Fibroblast of skin of back (primary cell): ENCODE measurements at places on chromosomes 1 and 21.

- DNase-seq = no peak
These were observed 14.3 kb upstream of the COX20 start for GRCh38 chr1:244821134-244821533.

GRCh38 chr21:26130249-26130881 is 40.2 kb downstream of the APP start:
- peak; percentile 40 for DNase-seq

- no peak for DNase-seq
These were observed 74.9 kb downstream of the FASLG start for GRCh38 chr1:172733815-172734214.

- no peak for DNase-seq
These were observed 27.9 kb downstream of the RERE start for GRCh38 chr1:8789314-8790214.

DNA sequence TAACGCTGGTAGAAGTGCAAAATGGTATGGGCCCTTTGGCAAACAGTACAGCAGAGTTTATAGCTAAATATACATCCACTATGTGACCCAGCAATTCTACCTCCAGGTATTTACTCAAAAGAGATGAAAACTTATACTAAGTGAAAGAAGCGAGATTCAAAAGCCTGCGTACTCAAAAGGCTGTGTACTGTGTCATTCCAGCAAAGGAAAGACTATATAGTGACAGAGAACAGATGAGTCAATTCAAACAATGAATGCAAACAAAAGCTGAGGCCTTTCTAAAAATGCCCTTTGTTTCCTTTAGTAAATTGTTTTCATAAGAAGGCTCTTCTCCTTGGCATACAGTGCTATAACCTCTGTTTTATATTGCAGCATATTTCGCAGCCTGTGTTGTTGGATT is 268.8 kb upstream of the CSF3R start:
- DNase-seq = no peak

- no peak for DNase-seq
These were observed 13.8 kb downstream of the OLIG2 start for GRCh38 chr21:33039536-33039935.

DNA sequence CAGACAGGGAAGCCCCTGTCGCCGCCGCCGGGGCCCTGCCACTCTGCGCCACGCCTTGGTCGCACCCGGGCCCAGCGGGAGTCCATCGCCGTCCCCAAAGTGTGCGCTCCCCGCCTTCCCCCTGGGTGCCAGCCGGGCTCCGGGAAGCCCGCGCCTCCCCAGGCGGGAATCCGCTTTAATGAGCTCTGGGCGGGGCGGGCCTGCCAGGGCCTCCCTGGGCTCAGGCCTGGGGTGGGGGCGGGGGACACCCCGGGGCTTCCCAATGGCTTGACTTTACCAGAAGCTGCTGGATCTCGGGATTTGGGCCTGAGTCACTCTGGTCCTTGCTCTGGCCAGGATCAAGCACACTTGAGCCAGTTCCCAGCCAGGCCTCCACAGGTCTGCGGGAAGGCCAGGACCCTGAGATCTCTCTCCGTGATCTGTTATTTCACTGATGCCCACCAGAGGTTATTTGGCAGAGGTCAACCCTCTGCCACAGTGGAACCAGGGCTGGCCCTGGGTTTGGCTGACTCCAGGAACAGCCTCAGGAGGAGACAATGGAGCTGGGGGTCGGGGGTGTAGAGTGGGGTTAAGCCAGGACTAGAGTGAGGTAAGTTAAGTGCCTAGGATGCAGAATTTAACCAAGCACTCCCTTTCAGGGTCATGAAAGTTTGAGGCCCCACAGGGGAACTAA is 178.4 kb upstream of the EDN2 start:
- DNase-seq = peak; percentile 88

DNA sequence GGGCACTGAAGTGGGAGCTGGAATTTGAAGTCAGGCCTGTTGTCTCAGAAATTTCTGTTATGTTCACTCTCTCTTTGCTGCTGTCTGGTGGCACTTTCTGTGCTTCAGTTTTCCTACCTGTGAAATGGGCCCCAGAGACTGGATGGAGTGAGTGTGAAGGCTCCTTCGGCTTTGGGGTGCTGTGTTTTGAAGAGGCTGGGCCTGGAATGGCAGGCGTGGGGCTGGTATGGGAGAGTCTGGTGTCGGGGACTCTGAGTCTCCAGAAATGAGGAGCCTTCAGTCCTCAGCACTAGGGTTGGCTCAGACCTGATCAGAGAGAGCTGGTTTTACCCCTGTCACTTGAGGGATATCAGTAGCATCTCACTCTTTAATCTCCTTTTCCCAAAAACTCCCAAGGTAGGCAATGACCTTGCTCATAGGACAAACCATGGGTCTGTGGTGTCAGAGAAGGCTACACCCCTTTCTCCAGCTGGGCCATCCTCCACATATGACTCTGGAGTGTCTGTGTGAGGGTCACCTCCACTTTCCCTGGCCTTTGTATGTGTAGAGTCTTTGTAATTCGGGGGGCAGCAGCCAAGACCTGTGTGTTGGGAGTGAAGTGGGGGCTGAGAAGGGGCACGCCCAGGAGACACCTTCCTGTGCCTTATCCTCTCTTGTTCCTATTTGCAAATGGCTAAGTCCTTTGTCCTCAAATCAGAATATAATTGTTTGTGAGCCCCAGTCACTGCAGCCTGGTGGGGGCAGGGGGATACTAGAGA is 279.9 kb downstream of the PTPRU start:
- no peak for DNase-seq

- no peak for DNase-seq
These were observed 18.9 kb downstream of the CAP1 start for GRCh38 chr1:40059338-40059959.

GRCh38 chr1:201565024-201565730 is 26.2 kb downstream of the NAV1 start:
- DNase-seq = no peak

GRCh38 chr1:41641475-41641814 is 157.0 kb upstream of the EDN2 start:
- no peak for DNase-seq

DNA sequence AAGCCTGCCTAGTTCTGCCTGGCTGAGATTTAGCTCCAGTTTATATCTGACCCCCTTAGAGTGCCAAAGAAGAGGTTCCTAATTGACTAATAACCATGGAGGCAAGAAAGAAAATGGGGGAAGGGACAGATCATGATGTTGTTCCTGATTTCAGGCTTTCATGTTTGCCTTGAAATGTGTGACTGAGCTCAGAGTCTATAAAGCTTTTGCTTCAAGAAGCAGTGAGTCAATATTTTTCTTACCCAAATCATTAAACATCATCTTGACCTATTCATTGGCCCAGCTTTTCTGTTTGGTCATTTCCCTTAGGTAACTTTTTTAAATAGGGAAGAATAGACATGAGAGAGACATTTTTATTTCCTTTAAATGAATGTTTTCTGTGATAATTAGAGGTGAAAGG is 55.9 kb downstream of the HHAT start:
- DNase-seq = peak; percentile 45

GRCh38 chr1:1042835-1043234 is 22.9 kb downstream of the AGRN start:
- DNase-seq = no peak

DNA sequence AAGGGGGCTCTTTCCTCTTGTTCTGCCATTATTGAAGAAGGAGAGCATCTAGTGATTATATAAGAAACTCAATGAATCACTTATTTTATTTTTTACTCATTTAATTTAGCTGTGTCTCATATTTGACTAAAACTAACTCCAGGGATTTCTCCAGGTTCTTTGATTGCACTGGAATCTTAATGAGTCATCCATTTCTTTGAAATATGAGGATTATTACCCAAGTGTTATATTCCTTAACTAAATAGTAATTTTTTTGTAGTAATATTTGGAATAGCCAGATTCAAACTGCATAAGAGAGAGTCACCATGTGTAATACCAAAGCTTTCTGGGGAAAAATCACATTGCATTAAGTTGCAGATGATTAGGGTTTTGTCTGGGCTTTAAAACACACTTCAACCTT is 59.5 kb downstream of the NTMT2 start:
- peak; percentile 16 for DNase-seq

DNA sequence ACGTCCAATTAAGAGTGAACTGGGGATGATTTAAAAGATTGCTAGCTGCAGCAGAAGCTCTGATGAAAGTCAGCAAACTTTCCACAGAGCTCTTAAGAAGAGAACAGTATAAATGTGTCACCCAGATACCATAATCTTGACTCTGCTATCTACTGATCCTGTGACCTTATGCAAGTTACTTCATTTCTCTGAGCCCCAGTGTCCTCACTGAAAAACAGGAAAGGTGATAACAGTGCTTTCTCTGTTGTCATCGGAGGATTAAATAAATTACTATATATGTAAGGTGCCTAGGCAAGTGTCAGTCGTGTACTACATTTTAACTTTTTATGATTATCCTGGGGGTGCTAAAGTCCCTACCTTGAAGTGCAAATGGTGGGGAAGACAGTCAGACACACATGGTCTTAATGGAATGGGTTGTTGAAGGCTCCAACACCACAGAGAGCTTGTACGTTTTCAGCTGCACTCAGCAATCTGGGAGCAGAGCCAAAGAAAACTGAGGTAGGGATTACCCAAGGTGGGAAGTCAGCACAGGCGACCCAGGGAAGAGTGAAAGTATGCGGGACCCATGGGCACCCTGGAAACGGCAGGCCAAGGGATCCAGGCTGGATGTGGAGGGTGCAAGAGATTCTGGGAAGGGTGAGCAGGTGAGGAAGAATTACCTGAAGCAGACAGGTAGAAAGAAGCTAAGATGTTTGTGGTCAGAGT is 82.8 kb downstream of the DTL start:
- no peak for DNase-seq

DNA sequence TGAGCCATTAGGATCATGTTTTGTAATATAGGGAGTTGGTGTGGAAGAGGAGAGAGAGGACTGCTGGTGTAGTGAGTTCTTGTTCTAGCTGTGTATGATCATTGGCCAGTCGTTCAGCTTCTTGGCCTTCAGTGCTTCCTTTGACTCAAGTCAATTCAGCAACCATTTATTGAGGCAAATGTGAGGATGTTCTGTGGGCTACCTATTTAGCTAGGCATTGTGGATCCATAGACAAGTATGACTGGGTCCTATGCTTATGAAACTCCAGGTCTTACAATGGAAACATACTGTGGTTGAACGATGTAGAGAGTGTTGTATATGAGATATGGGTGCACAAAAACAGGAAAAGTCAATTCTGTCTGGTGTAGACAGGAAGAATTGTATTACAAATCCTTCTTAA is 41.7 kb downstream of the NFIA start:
- DNase-seq = no peak

DNA sequence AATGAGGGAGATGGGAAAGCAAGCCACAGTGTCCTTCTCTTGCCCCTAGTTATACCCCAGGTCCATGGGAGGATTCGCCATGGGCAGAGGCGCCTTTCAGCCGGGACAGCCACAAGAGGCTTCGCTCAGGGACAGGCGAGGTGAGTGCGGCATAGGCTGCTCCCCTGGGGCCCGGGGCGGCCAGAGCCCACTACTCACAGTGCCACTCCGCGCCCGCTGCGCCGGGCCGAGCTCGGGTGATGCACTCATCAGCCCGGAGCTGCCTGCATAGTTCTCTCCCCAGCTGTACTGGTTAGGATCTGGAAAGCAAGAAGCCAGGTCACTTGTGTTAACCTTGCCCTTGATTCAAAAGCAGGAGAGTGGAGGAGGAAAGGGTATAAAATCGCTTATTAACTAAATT is 8.4 kb downstream of the PANK4 start:
- no peak for DNase-seq

GRCh38 chr1:68470388-68470970 is 20.7 kb upstream of the RPE65 start:
- DNase-seq = peak; percentile 18

DNA sequence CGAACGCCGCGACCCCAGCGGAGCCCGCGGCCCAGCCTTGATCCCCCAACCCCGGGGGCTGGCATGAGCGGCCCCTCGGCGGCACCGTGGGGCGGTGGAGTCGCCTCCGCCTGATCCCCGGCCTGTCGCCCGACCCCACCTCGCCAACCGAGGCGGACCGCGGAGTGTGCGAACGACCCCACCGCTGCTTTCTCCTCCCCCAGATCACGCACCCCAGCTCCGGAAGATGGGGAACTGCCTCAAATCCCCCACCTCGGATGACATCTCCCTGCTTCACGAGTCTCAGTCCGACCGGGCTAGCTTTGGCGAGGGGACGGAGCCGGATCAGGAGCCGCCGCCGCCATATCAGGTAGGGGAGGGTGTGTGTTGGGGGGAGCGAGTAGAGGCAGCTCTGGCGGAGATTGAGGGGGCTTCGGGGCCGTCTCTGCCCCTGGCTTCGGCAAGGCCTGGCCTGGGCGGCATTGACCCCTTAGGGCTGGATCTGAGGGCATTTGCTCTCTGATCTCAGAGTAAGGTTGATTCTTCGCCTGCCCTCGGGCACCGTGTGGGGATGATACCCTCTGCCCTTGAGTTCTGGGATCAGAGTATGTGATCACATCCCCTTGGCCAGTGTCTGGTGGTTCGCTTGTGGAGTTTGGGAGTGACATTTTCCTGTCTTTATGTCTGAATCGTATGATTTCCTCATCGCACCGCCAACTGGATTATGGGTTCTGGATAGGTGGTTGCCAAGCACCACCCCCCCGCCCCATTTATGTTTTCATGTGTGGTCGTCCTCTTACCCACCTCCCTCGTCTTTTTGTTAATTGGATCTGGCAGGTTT is 668 bp downstream of the RNF11 start:
- DNase-seq = peak; percentile 39

DNA sequence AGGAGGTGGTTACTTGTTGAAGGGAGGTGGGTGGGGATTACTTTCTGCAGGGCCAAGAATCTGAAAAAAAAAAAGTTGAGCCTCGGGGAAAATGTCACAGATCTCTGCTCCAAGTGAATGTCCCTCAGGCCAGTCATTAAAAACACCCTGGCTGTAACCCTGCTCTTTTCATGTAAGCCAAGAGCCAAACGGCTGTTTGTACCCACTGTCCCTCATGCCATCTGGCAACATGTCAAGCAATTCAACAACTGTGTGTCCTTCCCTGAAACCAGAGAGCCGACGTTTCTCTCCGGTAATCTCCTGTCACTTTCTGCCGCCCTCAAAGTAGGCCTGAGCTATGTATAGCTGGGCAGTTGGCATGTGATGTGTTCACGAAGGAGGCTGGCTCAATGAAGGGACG is 14.7 kb downstream of the CASQ2 start:
- no peak for DNase-seq

- DNase-seq = peak; percentile 81
These were observed 48.1 kb downstream of the ELAPOR1 start for GRCh38 chr1:109161858-109162606.

GRCh38 chr1:50416553-50417453 is 6.4 kb downstream of the DMRTA2 start:
- no peak for DNase-seq

DNA sequence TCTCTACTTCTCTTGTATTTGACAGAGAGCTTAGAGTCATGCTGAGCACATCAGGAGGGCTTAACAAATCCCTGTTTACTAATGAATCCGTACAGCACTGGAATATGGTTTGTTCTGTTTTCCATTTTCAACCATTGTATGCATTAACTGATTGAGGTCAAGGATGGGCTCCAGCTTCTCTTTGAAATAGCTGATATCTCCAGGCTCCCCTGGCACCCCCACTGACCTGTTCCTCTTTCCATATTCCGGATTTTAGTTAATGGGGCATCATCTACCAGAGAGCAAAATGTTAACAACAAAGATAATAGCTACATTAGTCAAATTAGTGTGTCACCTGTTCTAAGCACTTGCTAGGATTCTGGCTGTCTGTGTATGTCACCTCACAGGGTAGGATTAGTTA is 57.6 kb downstream of the NENF start:
- no peak for DNase-seq
